ENCODE measurements at places on chromosomes 3 and 15.

DNA sequence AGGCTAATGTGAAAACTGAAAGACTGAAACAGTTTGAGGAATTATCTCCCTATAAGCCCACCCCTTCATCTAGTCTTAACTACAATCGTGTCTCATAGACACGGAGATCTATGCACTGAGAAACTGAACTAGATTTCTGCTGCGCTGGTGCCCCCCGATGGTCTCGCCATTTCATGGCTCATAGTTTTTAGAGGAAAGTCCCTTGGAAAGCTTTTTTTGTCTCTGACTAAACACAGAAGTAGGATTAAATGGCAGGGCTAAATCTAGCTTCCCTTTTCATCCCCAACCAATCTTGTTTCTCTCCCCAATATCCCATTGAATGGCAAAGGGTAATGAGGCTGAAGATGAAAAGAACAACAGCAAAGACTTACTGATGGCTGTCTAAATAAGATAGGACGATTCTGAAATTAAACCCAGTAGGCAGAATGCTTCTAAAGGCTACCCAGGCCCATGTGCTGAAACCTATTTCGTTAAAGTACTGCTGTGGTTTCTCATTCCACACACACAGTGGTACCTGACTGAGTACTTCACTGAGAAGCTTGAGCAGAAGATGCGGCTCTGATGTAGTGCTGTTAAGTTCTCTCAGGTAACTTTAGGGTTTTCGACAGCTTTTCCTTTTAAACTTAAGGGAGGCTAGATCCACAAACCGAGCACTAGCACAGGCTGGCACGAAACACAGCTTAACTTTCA lies 142.7 kb downstream of the GADL1 start:
- DNase-seq = no peak

- no peak for DNase-seq
Measured at GRCh38 chr3:54950391-54951003, 22.6 kb upstream of the LRTM1 start.

DNA sequence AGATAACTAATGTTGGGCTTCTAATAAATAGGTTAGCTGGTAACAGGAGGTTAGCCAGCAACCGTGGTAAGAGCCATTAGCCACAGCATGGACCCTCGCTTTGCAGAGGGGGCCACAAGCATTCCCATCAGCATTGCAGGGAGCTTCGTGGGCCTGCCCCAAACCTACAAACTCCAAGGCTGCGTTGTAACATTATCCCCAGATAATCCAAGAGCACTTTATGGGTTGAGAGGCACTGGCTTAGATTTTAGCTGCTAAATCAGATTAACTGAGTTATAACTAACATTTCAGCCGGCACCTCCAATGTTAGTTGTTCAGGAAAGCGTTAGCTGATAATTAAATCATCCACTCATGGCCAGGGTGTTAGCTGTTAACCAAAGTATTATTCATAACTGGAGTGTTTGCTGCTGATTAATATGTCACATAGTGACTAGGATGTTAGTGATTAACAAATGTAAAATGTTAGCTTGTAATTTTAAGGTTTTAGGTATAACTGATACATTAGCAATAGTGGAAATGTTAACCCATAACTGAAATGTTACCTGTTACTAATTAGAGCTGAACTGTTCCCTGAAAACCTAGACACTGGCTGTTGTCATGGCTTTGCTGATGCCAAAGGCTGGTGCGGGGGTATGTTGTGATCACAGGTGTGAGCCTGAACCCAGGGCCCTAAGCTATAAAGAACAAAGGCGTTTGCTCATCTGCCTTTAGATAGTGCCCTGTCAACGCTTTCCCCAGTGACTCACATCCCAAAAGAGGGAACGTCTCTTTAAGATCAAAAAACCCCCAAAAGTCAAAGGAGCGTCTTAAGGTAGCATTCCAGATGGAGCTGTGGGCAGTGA lies 56.2 kb downstream of the SLC6A6 start:
- no peak for DNase-seq

GRCh38 chr3:45497963-45498362 lies 96.6 kb upstream of the LIMD1 start:
- no peak for DNase-seq

GRCh38 chr3:126665959-126666657 lies 11.2 kb upstream of the TXNRD3 start:
- no peak for DNase-seq

- no peak for DNase-seq
Measured at GRCh38 chr15:51770902-51771301, 19.5 kb downstream of the TMOD2 start.
